Epithelial cell of umbilical artery (primary cell): ENCODE measurements at places on chromosomes 4 and X. TPM values are rescaled to one million over a fixed set of nuclear protein-coding genes. Genes with fewer than 3 reads are reported as not detected.

DHX15 gene
- 175 and 200 TPM in 2 replicates for total RNA-seq

SSX2B gene
- not detected in 2 replicates for total RNA-seq

SMIM10L2A gene
- total RNA-seq, result 0.30 and 0.32 TPM in 2 replicates

MAGEC1 gene
- total RNA-seq, result not detected in 2 replicates

GAGE1 gene
- total RNA-seq, result not detected in 2 replicates

P2RY4 gene
- total RNA-seq, result not detected in 2 replicates

SOWAHD gene
- total RNA-seq, result not detected in 2 replicates
